ENCODE measurements at places on chromosomes 5 and 9. TPM values are rescaled to one million over a fixed set of nuclear protein-coding genes. Genes with fewer than 3 reads are reported as not detected.

GRCh38 chr9:114729706-114730105 is 47.7 kb upstream of the TEX48 start:
- DNase-seq: no peak
- H3K4me3 ChIP-seq: no peak overlapping the region
- no peaks in the 10 kb centered on the region for H3K27me3 ChIP-seq
- H3K36me3 ChIP-seq: no peaks in the 10 kb centered on the region
- peaks cover 7% of the 10 kb centered on the region for H3K4me1 ChIP-seq

DNA sequence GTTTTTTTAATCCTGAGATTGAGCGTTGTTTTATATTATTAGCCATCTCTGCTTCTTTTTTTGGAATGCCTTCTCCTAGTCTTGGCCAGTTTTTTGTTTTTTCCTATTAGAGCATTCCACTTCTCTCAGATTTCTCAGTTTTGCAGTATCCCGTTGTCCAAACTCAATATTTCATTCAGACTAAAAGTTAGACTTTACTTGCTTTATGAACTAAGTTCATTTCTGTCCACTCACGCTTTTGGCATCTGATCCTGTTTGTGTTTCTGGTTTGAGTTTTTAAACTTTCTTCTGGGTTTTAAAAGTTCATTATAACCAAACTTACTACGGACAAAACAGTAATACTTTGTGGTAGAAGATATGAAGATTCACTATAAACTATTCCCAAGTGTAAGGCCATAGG is 288.3 kb upstream of the MPDZ start:
- no peaks in the 10 kb centered on the region for H3K36me3 ChIP-seq
- DNase-seq: no peak
- no peak overlapping the region for H3K4me3 ChIP-seq
- H3K27me3 ChIP-seq: peaks cover 10% of the 10 kb centered on the region
- peaks cover 30% of the 10 kb centered on the region for H3K4me1 ChIP-seq
- no peak overlapping the region for H3K27ac ChIP-seq

DNA sequence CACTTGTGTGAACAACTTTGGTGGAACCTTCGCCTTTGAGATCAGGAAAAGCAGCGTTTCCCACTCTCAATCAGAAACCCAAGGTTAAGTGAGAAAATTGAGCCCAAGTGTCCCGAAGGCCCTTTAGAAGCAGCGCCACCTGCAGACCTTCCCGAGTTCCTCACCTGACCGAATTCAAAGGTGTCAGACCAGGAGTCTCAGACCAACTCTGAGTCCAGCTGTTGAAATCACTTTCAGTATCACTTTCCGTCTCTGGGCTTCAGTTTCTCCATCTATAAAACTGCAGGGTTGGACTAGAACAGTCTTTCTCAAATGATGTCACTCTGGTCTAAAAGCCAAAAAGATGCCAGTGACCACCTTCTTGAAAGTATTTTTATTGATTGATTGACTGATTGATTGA is 31.7 kb upstream of the GRHPR start:
- DNase-seq: no peak
- H3K36me3 ChIP-seq: no peaks in the 10 kb centered on the region
- H3K27ac ChIP-seq: no peak overlapping the region
- H3K27me3 ChIP-seq: peaks cover 10% of the 10 kb centered on the region
- H3K4me3 ChIP-seq: no peak overlapping the region

- no peak for DNase-seq
- H3K4me3 ChIP-seq: no peak overlapping the region
- no peaks in the 10 kb centered on the region for H3K36me3 ChIP-seq
- H3K4me1 ChIP-seq: peaks cover 3% of the 10 kb centered on the region
- H3K27ac ChIP-seq: no peak overlapping the region
- H3K27me3 ChIP-seq: peaks cover 37% of the 10 kb centered on the region
Measured at GRCh38 chr9:92950359-92950955, 3.1 kb downstream of the FGD3 start.

DNA sequence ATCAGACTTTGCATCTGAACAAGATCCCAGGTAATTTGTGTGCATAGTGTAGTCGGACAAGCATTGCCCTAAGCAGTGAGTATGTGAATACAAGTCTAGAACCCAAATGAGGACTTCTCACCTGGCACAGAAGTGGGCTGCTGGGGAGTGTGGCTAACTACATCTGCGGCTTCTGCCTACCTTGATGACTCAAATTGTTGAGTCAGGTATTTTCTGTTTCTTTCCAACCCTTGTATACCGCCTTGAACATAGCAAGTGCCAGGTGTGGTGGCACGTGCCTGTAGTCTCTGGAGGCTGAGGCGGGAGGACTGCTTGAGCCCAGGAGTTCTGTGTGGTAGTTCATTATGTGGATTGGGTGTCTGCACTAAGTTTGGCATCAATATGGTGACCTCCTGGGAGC is 7.9 kb upstream of the JADE2 start:
- DNase-seq: no peak
- H3K4me3 ChIP-seq: no peak overlapping the region
- no peaks in the 10 kb centered on the region for H3K36me3 ChIP-seq
- peaks cover 2% of the 10 kb centered on the region for H3K4me1 ChIP-seq

GRCh38 chr5:168649306-168649705 is 70.1 kb upstream of the PANK3 start:
- H3K27ac ChIP-seq: no peak overlapping the region
- H3K4me3 ChIP-seq: no peak overlapping the region
- no peak for DNase-seq
- no peaks in the 10 kb centered on the region for H3K36me3 ChIP-seq
- peaks cover 22% of the 10 kb centered on the region for H3K4me1 ChIP-seq
- no peaks in the 10 kb centered on the region for H3K27me3 ChIP-seq

DNA sequence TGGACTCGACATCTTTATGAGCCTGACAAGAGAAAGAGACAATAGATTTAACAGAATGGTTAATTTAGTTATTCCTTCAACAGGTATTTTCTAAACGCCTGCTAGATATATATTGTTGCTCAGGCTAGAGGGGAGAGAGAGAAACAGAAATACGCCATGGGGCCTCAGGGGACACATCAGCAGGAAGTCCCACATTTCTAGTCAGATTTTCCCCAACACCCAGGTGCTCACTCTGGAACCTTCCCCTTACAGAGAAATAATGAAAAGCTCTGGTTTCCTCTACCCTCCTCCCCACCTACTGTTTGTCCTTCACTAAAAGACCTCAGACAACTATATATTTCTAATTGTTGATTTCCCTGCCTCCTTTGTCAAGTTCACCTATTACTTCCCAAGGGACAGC is 130.3 kb upstream of the TBC1D2 start:
- peaks cover 6% of the 10 kb centered on the region for H3K27me3 ChIP-seq
- no peaks in the 10 kb centered on the region for H3K4me1 ChIP-seq
- H3K4me3 ChIP-seq: no peak overlapping the region
- no peaks in the 10 kb centered on the region for H3K36me3 ChIP-seq

GRCh38 chr5:171849585-171850323 is 64.1 kb downstream of the SMIM23 start:
- H3K4me3 ChIP-seq: no peak overlapping the region
- H3K4me1 ChIP-seq: peaks cover 6% of the 10 kb centered on the region
- no peak overlapping the region for H3K27ac ChIP-seq
- H3K36me3 ChIP-seq: peaks cover 14% of the 10 kb centered on the region
- no peak for DNase-seq

GRCh38 chr5:44714871-44715561 is 93.7 kb upstream of the MRPS30 start:
- H3K27me3 ChIP-seq: no peaks in the 10 kb centered on the region
- no peak overlapping the region for H3K4me3 ChIP-seq
- H3K4me1 ChIP-seq: no peaks in the 10 kb centered on the region
- no peak for DNase-seq

DNA sequence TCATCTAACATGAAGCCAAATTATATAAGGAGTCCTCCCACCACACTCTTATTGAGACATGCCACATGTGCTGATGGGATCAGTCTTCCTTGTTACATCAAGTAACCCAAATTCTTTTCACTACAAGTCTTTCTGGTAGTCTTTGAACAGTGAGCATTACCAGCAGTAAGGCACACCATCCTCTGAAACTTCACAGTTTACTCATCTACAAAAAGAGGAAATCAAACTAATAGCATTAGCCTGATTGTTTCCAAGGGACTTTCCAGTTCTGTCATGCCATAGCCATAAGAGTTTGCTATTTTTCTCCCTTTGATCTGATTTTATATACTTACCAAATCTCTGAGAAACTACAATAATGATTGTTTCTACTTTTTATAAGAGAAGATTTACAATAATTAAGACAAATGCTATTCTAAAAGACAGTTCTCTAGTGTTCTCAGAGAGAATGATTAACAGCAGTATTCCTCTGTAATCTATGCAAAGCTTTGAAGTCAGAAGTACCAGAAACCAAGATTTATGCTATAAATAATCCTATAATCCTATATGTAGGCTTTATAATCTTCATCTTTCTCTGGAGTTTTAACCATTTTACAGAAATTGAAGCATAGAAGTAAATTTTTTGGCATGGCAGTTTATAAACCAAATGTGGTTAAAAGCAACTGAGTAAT is 166.2 kb upstream of the ACO1 start:
- H3K27me3 ChIP-seq: no peaks in the 10 kb centered on the region
- H3K4me1 ChIP-seq: no peaks in the 10 kb centered on the region
- no peak overlapping the region for H3K4me3 ChIP-seq

DNA sequence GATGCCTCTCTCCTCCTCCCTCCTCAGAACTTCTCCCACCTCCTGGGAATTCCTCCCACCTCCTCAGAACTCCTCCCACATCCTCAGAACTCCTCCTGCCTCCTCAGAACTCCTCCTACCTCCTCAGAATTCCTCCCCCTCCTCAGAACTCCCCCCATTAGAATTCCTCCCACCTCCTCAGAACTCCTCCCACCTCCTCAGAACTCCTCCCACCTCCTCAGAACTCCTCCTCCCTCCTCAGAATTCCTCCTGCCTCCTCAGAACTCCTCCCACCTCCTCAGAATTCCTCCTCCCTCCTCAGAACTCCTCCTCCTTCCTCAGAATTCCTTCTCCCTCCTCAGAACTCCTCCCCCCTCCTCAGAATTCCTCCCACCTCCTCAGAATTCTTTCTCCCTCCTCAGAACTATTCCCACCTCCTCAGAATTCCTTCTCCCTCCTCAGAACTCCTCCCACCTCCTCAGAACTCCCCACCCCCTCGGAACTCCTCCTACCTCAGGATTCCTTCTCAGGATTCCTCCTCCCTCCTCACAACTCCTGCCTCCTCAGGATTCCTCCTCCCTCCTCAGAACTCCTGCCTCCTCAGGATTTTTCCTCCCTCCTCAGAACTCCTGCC is 23.9 kb downstream of the SLC46A2 start:
- DNase-seq: no peak
- H3K36me3 ChIP-seq: peaks cover 29% of the 10 kb centered on the region
- peaks cover 6% of the 10 kb centered on the region for H3K4me1 ChIP-seq
- H3K27ac ChIP-seq: no peak overlapping the region
- H3K4me3 ChIP-seq: no peak overlapping the region

DNA sequence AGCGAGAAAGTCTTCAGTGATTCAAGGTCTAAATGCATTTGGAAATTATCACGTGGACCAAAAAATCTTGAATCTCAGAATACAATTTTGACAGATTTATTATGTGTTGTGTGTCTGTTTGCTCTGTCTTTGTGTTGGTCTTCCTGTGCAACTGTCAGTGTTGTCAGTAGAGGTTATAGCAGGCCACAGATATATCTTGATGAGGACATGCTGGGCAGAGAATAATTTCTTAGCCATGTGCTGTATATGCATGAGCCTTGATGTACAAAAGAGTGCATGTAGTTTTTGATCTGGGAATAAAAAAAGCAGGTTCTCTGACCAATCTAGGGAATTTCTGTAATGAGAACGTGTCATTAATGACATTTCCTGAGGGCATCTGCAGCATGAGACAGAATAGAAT is 57.6 kb downstream of the ZSWIM6 start:
- no peaks in the 10 kb centered on the region for H3K27me3 ChIP-seq
- no peak overlapping the region for H3K4me3 ChIP-seq
- H3K4me1 ChIP-seq: peaks cover 41% of the 10 kb centered on the region
- H3K36me3 ChIP-seq: peaks cover 8% of the 10 kb centered on the region
- DNase-seq: no peak
- no peak overlapping the region for H3K27ac ChIP-seq

- H3K27me3 ChIP-seq: no peaks in the 10 kb centered on the region
- no peak for DNase-seq
- H3K4me1 ChIP-seq: peaks cover 38% of the 10 kb centered on the region
- no peak overlapping the region for H3K4me3 ChIP-seq
- H3K36me3 ChIP-seq: no peaks in the 10 kb centered on the region
Measured at GRCh38 chr5:154243736-154244135, 53.2 kb downstream of the GALNT10 start.

DNA sequence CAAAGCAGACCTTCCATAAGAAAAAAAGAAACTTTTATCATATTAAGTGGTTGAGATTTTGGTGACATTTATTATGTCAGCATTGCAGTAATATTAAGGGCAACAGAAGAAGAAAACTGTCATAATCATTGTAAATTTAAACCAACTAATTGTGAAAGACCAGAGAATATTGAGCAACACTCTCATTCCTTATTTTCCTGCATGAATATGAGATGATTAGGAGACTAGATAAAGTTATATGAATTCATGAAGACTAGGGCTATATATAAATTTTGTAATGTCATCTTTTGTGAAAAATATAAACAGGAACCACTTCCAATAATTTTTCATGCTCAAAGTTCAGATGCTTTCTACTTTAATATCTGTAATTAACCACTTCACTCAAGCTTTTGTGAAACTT is 974.5 kb upstream of the CDH10 start:
- no peaks in the 10 kb centered on the region for H3K4me1 ChIP-seq
- H3K4me3 ChIP-seq: no peak overlapping the region
- H3K36me3 ChIP-seq: no peaks in the 10 kb centered on the region

DNA sequence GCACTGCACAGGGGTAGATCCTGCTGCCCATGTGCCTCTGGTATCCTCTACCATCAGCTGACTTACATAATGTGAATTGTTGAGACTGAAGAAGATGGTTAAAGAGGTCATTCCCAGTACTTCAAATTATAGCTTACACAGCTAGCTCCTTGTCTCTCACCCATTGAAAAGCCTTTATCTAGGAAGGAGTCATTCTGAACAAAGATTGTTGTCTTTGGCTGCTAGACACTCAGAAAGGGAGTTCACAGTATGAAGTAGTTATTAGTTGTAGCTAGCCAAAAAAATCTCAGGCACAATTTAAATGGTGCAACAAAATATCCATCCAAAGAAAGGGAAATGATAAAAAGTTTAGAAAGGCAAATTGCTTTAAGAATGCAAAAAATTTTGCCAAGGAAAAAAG is 102.0 kb upstream of the NREP start:
- peaks cover 3% of the 10 kb centered on the region for H3K36me3 ChIP-seq
- peaks cover 43% of the 10 kb centered on the region for H3K4me1 ChIP-seq
- peak overlapping the region; percentile 77 for H3K27ac ChIP-seq
- H3K4me3 ChIP-seq: no peak overlapping the region
- DNase-seq: no peak
- H3K27me3 ChIP-seq: no peaks in the 10 kb centered on the region

The SPINK7 gene
- total RNA-seq: not detected

The TMEM171 gene
- 38.1 TPM for total RNA-seq

The PDZD2 gene
- total RNA-seq: 2.3 TPM

The SLC25A2 gene
- 0.81 TPM for total RNA-seq

The LVRN gene
- 0.68 TPM for total RNA-seq

The TPM2 gene
- total RNA-seq: 515 TPM

The ADRB2 gene
- total RNA-seq: 7.1 TPM

The CHSY3 gene
- total RNA-seq: 19.7 TPM

Measured in osteocyte (in vitro differentiated cells).